ENCODE measurements at places on chromosomes 16 and 17.

DNA sequence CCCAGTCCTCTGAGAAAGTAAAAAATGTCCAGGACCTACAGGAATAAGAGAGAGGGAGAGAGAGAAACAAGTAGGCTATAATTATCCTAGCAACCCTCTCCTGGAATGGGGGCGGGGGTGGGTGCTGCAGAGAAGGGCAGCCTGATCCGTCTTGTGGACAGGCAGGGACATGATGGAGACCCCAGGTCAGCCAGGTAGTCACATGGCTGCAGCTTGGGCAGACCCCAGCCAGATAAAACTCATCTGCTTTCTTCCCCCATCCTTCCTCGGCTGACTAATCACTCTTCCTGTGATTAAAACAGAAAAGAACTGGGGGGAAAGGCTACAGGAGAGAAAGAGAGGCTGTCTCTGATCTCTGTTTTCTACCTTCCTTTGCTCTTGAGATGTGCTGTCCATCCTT lies 32.6 kb downstream of the COPZ2 start:
- DNase-seq = no peak

GRCh38 chr17:77750427-77751043 lies 208.0 kb upstream of the TNRC6C start:
- DNase-seq = no peak

- no peak for DNase-seq
Observed at GRCh38 chr17:80384078-80384960, 30.6 kb upstream of the ENDOV start.

DNA sequence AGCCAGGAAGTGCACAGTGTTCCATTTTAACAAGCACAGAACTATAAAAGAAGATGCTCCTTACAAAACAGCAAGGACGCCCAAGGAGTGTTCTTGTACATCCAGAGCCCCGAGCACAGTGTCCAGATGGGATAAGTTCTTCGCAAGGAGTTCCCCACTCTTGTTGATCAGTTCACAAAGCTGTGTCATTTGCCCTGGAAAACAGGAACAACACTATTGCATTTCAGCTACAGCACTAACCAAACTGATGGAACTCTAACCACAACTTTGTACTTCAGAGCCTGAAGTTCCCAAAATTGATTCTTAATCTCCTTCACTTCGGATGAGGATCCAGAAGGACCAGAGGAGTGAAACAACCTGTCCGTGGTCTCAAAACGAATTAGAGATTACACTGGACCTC lies 5.1 kb downstream of the COPS3 start:
- no peak for DNase-seq

- no peak for DNase-seq
Observed at GRCh38 chr16:10635365-10636021, 55.1 kb upstream of the EMP2 start.

DNA sequence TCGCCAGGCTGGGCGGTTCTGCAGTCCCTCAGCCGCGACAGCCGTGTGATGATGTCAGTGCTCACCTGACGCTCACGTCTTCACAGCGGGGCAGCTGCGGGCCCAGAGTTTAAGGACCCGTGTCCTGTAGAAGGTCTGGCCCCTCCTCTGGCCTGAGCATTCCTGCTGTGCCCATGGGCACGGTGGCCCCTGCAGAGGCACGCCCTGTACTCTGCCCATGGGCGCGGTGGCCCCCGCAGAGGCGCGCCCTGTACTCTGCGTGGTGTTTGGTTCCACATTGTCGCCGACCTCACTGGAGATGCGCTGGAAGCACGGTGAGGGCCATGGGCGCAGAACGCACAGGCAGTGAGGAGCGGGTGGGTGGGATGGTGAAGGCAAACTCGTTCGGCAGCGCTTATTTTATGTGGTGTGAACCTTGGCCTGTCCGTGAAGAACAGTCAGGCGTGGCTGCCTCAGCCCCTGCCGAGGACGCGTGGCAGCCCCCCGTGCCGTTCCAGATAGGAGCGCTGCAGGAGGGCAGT lies 122.0 kb downstream of the BANP start:
- DNase-seq = no peak

DNA sequence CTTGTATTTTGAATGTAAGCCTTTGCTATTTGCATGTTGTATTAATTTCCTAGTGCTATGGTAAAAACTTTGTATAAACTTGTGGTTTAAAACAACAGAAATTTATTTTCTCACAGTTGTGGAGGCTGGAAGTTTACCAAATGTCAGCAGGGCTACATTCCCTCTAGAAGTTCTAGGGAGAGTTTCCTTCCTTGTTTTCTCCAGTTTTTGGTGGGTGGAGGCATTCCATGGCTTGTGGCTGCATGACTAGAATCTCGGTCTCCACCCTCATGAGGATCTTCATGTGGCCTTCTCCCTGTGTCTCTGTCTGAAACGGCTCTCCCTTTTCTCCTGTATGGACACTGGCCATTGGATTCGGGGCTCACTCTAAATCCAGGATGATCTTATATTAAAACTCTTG lies 482.2 kb upstream of the GOT2 start:
- no peak for DNase-seq

- DNase-seq = no peak
Observed at GRCh38 chr17:45279898-45280297, 18.0 kb upstream of the SPATA32 start.

DNA sequence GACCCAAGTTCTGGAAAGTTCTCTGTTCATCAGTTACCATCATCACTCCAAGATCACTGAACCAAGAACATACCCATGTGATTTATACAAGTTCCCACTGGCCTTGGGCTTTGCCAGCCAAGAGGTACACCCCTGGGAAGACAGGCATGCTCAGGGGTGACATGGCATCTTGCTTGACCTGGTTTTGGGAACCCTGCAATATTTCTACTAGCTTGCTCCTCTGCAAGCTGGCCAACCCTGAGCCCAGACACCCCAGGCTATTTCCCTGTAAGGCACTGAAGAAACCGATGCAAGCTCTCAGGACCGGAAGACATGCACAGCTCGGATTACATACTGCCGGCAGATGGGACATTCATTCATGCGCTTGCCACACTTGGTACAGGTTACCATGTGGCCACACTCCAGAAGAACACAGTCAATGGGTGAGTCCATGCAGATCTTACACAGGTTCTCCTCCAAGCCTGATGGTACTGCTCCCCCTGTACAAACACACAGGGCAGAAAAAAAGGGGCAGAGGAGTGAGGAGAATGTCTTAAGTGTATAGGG lies 31.4 kb downstream of the LIG3 start:
- DNase-seq = no peak

GRCh38 chr17:49523706-49524472 lies 28.8 kb downstream of the NGFR start:
- DNase-seq = no peak

GRCh38 chr17:31318298-31318801 lies 3.1 kb downstream of the EVI2A start:
- no peak for DNase-seq

- DNase-seq = no peak
Observed at GRCh38 chr16:66574531-66574930, 4.7 kb upstream of the CMTM2 start.

DNA sequence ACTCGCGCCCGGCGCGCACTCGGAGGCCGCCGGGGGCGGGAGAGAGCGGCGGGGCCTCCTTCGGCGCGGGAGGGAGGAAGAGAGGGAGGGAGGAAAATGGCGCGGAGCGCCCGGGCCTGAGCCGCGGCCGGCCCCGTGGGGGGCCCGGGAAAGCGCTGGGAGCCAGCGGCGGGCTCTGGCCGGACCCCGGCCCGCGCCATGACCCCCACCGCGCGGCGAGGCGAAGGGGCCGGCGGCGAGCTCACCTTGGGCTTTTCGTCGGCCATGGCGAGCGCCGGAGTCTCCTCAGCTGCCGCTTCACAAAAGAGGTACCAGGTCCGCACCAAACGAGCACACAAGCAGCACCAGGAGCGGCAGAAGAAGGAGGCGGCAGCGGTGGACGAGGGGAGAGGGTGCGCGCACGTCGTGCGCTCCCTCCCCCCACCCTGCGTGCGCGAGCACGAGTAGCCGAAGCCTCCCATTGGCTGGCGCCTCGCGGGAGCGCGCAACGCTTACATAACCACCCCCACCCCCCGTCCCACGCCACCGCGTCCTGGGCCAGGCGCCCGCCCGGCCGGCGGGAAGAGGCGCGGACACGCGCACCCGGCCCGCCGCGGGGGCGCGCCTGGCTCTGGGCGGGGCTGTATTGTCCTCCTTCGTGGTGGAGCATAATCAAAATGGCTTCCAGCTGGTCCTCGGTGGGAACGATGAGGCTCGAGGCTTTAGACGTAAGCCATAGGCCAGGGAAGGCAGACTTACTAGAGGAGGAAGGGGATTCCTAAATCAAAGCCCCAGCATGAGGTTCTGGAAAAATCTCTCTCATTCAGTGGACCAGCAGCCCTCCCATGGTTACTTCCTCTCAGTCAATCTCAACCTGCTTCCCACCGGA lies at the start of gene SUMO2:
Gene SUMO2, minus strand, starts transcription at position 391 of the 868 bp plus-strand sequence. Its CDS starts 125 bp downstream, at position 266.
- DNase-seq = peak; percentile 98
